ENCODE measurements at places on chromosomes 13 and 19.

GRCh38 chr13:39123578-39123977 is 85.3 kb downstream of the NHLRC3 start:
- DNase-seq, result no peak

DNA sequence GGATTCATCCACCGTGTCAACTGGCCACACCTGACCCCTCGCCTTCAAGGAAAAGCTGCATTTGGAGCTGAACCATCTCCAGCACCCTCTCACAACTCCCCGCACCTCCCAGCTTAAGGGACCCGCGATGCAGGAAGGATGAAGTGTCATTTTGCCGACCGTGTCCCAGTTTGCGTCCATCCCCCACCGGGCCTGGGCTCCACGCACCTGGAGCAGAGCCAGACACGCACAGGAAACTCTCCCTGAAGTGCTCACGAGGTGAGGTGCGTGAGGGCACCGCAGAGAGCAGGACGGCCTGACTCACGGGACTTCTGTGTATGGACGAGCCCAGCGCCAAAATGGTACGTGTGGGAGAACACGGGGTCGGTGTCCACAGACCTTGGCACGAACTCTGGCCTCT is 7.2 kb downstream of the SHC2 start:
- no peak for DNase-seq

DNA sequence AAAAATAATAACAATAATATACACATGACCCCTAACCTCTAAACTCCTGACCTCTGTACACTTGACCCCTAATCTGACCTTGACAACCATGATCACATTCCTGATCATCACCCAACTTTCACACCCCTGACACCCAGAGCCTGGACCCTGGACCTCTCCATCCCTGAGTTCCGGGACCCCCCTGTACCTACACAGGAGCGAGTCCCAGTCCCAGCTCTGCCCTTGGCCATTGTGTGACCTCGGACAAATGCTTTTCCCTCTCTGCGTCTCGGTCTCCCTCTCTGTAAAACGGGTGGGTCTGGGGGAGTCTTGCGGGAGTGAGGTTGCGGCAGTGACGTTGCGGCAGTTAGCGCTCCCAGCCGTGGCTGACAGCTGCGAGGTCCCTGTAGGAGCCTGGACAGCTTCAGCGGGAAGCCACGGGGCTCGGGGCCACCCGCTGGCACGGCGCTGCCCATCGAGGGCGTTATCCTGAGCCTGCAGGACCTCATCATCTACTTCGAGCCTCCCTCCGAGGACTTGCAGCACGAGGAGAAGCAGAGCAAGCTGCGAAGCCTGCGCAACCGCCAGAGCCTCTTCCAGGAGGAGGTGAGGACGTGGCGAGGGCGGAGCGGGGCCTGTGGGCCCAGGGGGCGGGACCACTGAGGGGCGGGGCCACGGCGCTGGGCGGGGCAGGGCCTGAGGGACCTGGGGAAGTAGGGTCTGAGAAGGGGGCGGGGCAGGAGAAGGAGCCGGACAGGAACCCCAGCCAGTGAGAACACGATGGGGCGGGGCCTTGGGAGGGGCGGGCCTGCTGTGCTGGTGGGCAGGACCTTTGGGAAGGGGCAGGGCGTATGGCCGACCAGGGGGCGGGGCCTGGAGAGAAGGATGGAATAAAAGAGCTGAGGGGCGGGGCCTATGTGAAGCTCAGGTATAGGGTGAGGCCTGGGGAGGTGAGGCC is 19.2 kb downstream of the RYR1 start:
- no peak for DNase-seq

GRCh38 chr19:8640402-8641004 is 10.1 kb downstream of the NFILZ start:
- DNase-seq, result no peak

DNA sequence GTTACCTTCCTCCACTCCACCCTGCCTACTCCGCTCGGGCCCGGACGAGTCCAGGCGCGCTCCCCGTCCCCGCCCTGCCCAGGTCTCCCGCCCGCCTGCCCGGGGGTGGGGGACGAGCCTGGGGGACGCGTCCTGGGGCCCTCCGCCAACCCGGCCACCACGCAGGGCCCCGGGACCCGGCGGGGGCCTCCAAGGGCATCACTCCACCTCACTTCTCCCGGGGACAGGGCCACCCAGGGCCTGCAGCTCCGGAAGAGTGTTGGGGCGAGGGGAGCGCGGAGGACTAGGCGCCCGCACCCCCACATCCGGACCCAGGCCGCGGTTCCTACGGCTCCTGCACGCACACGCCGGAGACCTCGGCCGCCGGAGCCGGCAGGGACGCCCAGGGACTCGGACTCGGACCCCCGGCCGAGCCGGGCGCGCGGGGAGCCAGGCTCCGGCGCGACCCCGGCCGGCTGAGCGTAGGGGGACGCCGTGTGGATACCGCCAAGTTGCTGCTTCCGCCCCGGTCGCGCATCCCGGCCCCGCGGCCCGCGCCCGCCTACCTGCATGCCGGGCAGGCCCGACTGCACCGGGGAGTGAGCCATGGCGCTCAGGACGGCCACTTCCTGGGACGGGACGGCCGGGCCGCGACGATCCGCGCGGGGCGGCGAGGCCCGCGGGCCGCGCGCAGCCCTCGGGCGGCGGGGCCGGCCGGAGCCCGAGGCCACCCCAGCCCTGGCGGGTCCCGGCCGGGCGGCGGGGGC is 534 bp downstream of the STK24 start:
- DNase-seq, result no peak

GRCh38 chr13:38914070-38914469 is 76.6 kb downstream of the STOML3 start:
- DNase-seq, result no peak

DNA sequence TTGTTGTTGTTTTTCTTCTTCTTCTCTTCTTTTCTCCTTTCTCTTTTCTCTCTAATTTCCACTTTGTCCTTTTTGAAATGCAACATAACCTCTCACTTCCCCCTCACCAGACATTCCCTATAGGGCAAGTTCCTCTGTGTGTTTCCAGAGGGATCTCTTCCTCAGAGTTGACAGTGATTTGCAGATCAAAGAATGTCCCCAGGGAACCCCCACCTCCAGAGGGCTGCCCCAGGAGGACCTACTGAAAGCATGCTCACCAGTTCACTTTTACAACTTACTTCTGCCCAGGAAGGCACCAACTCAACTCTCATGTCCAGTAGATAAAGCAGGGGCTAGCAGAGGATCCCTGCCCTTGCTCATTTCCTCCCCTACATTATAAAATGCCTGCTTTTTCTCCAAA is 1648.0 kb downstream of the PCDH9 start:
- DNase-seq, result no peak

DNA sequence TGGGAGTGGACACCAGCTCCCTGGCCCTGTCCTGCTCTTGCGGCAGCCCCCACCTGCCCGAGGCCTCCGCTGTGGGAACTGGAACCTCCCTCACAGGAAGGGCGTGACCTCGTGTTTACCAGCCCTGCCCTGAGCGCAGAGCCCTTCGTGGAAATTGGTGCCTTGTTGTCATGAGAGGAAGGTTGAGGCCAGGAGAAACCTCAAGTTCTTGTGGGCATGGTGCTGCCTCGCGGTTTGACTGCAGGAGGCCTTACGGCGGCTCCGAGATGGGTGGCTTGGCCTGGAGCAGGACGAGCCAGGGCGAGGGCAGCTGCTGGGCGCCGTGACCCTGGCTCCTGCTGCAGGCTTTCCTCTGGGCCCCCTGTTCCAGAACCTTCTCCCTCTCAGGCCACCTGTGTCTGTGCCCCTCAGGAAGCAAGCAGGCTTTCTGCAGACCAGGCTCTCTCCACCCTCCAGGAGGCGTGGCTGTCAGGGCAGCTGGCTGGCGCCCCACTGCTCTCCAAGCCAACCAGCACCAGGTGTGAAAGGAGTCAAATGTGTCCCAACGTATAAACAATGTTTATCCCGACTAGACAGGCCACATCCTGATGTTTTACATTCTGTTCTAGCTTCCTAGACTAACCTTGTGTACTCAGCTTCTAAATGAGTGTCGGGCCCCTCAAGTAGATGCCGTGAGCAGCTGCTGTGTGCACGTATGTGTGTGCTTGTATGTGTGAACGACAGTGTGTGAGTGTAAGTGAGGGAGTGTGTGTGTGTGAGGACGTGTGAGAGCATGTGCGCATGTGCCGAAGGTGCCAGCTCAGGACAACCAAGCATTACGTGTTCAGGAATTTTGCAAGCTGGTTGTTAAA is 10.4 kb upstream of the RASA3 start:
- DNase-seq, result no peak

- DNase-seq, result no peak
These were observed 47.8 kb downstream of the NDFIP2 start for GRCh38 chr13:79528759-79529191.

DNA sequence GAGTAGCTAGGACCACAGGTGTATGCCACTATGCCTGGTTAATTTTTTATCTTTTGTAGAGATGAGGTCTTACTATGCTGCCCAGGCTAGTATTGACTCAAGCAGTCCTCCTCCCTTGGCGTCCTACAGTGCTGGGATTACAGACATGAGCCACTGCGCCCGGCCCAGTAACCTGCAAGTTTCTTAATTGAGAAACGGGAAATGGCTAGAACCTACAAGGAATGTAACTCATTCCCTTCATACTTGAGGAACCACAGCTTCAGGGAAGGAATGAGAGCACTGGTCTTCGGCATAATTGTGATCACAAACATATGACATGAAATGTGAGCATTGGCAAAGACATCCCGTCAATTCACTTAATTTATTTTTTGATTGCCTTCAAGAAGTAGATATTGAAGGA is 157.0 kb downstream of the KLF5 start:
- DNase-seq, result no peak

- no peak for DNase-seq
These were observed 53.3 kb downstream of the PARP4 start for GRCh38 chr13:24459234-24459633.

- no peak for DNase-seq
These were observed 18.1 kb downstream of the GADD45B start for GRCh38 chr19:2494084-2494446.

- no peak for DNase-seq
These were observed 1297.0 kb upstream of the ATXN8OS start for GRCh38 chr13:68810660-68811059.

GRCh38 chr13:31427151-31428100 is 227.7 kb downstream of the B3GLCT start:
- no peak for DNase-seq

DNA sequence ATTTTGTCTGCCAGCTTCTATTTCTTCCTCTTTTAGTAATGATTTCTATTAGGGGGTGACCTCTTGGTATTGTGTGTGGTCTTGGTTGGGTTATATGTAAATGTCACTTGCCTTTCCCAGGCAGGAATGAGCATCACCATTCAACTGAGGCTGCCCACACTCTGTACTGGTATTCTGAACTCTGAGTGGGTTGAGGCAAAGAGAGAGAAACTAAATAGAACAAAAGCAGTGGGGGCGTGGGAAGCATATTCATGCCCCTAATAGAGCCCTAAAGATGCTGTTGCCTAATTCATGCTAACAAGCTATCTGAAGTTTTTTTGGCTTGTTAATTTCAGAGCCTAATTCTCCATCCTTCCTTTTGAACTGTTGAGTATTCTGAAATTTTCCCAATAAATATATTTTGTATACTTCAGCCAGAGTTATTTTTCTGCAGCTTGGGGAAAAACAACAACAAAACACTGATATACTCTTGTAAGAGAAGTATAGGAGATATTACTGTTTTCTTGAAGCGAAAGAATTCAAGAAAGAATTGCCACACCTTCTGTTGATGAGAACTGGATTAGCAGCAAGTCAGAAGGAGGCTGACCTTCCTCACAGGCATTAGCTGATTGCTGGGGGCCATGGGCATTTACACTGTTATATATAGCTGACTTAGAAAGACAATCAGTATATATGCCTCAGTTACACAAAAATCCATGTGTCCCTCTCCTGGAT is 315.8 kb upstream of the KLF12 start:
- no peak for DNase-seq
